ENCODE measurements at places on chromosomes 13 and 19. TPM values are rescaled to one million over a fixed set of nuclear protein-coding genes. Genes with fewer than 3 reads are reported as not detected.

NEK3 gene
- 11.7 TPM for total RNA-seq

GRCh38 chr13:113557013-113557412 lies 27.5 kb upstream of the TFDP1 start:
- H3K27me3 ChIP-seq: no peaks in the 10 kb centered on the region
- H3K36me3 ChIP-seq: no peaks in the 10 kb centered on the region
- no peak overlapping the region for H3K27ac ChIP-seq
- no peak overlapping the region for H3K4me3 ChIP-seq
- no peak for DNase-seq

- no peak for DNase-seq
- H3K4me1 ChIP-seq: no peaks in the 10 kb centered on the region
- no peak overlapping the region for H3K27ac ChIP-seq
- H3K27me3 ChIP-seq: no peaks in the 10 kb centered on the region
Observed at GRCh38 chr19:6489278-6490061, 7.9 kb upstream of the DENND1C start.

- H3K27me3 ChIP-seq: no peaks in the 10 kb centered on the region
- H3K4me3 ChIP-seq: no peak overlapping the region
- H3K36me3 ChIP-seq: no peaks in the 10 kb centered on the region
- no peaks in the 10 kb centered on the region for H3K4me1 ChIP-seq
Observed at GRCh38 chr13:42615691-42616090, 41.7 kb downstream of the TNFSF11 start.

DNA sequence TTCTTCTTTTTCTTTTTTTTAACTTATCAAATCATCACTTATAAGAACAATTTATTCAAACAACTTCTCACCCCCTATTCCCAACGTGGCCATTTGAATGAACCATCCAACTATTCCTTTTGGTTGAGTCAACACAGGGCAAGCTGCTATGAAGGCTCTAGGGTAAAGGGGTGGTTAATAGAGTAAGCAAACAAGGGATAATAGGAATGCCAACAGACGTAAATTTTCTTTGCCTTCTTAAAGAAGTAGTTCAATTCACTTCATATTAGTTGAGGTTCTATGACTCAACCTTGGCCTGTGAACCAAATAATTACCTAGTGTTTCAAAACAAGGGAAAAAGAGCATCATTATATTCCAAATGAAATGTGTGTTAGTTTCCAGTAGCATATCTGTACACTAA lies 1383.8 kb upstream of the SLC10A2 start:
- no peak overlapping the region for H3K27ac ChIP-seq
- no peak for DNase-seq
- no peaks in the 10 kb centered on the region for H3K27me3 ChIP-seq
- H3K36me3 ChIP-seq: no peaks in the 10 kb centered on the region
- H3K4me1 ChIP-seq: no peaks in the 10 kb centered on the region

DNA sequence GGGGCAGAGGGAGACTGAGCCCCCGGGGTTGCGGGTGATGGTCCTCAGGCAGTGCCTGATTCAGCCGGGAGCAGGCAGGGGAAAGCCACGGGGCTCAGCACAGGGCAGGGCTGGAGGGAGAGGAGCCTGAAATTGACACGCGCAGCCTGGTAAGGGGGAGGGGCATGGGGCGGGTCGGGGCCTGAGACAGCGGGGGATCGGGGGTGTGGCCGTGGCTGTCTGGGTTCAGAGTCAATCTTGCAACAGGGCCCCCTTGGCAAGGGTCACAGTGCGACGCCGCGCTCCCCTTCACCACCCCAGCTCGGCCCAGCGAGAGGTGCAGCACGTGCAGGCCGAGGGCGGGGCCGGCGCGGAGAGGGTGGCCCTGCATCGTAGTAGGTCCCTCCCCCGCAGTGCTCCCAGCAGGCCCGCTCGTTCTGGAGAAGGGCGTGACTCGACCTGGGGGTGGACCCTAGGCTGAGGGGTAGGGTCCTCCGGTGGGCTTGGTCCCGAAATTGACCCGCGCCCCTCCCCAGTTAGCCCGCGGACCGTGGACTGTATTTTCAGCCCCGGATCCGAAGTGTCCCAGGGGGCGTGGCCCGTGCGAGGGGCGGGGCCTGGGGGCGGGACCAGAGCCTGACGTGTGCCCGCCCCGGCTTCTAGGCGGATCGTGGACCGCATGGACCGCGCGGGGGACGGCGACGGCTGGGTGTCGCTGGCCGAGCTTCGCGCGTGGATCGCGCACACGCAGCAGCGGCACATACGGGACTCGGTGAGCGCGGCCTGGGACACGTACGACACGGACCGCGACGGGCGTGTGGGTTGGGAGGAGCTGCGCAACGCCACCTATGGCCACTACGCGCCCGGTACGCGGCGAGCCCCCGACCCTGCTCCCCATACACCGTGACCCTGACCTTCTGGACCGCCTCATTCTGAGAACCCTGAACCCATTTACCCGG lies 6.0 kb downstream of the RCN3 start:
- peaks cover 9% of the 10 kb centered on the region for H3K4me1 ChIP-seq
- H3K36me3 ChIP-seq: no peaks in the 10 kb centered on the region
- H3K27ac ChIP-seq: peak overlapping the region; percentile 12
- no peaks in the 10 kb centered on the region for H3K27me3 ChIP-seq

GRCh38 chr19:47124937-47125668 lies 5.5 kb upstream of the SAE1 start:
- H3K36me3 ChIP-seq: no peaks in the 10 kb centered on the region
- no peak overlapping the region for H3K27ac ChIP-seq
- no peaks in the 10 kb centered on the region for H3K4me1 ChIP-seq
- H3K4me3 ChIP-seq: no peak overlapping the region

DNA sequence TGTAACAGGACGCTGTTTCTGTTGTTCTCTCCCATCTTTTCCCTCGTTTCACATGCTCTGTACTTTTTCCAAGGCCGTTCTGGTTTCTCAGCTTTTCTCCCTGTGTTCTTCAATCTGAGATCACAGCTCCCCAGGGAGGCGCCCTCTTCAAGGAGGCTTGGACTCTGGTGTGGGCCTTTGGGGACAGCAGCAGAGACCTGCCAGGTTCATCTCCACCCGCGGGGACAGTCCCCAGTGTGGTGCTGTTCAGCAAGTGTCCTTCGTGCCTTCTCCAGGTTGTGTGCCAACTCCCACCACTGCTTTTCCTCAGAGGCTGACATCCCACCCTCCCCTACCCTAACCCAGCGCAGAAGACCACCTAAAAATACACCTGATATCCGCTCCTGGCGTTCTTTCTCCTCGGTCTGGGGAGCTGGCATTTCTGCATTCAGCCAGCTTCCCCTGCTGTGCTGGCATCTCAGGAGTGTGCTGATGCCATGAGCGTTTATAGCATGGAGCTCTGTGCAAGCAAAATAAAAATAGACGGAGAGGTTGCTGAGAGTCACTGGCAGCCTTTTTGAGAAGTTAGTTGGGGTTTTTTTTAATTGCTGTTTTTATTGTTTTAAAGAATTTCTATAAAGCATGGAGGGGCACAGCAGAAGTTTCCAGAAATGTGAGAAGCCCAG lies 149.4 kb downstream of the STK24 start:
- DNase-seq: no peak
- H3K36me3 ChIP-seq: no peaks in the 10 kb centered on the region
- H3K27me3 ChIP-seq: no peaks in the 10 kb centered on the region
- no peak overlapping the region for H3K27ac ChIP-seq
- H3K4me1 ChIP-seq: no peaks in the 10 kb centered on the region

GRCh38 chr19:37914908-37915307 lies 7.9 kb downstream of the SIPA1L3 start:
- no peak overlapping the region for H3K4me3 ChIP-seq
- H3K27ac ChIP-seq: no peak overlapping the region
- DNase-seq: no peak
- no peaks in the 10 kb centered on the region for H3K4me1 ChIP-seq
- no peaks in the 10 kb centered on the region for H3K27me3 ChIP-seq

- no peak for DNase-seq
- no peaks in the 10 kb centered on the region for H3K27me3 ChIP-seq
- no peaks in the 10 kb centered on the region for H3K36me3 ChIP-seq
- H3K4me1 ChIP-seq: peaks cover 11% of the 10 kb centered on the region
Observed at GRCh38 chr19:39152066-39152465, 26.5 kb downstream of the PAK4 start.

DNA sequence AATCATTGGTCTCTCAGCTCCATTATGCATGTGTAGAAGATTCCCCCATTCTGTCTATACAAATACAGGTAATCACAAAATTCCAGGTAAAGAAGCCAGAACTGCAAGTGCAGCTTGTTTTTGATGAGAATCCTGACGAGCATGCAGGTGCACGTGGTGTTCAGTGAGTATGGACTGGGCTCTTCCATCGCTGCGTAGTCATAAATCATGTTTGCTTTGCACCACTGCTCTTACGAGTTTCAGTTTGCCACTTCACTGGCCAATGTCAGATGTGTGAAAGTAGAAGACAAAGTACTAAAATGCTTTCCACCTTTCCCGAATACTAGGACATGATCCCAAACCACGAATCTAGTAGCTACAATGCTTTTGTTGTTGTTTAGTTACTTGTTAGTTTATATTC lies 390.7 kb downstream of the LIG4 start:
- H3K4me1 ChIP-seq: no peaks in the 10 kb centered on the region
- no peak for DNase-seq
- H3K27me3 ChIP-seq: no peaks in the 10 kb centered on the region
- no peak overlapping the region for H3K27ac ChIP-seq
- no peak overlapping the region for H3K4me3 ChIP-seq
- H3K36me3 ChIP-seq: no peaks in the 10 kb centered on the region

SH2D3A gene
- 18.3 TPM for total RNA-seq

DNA sequence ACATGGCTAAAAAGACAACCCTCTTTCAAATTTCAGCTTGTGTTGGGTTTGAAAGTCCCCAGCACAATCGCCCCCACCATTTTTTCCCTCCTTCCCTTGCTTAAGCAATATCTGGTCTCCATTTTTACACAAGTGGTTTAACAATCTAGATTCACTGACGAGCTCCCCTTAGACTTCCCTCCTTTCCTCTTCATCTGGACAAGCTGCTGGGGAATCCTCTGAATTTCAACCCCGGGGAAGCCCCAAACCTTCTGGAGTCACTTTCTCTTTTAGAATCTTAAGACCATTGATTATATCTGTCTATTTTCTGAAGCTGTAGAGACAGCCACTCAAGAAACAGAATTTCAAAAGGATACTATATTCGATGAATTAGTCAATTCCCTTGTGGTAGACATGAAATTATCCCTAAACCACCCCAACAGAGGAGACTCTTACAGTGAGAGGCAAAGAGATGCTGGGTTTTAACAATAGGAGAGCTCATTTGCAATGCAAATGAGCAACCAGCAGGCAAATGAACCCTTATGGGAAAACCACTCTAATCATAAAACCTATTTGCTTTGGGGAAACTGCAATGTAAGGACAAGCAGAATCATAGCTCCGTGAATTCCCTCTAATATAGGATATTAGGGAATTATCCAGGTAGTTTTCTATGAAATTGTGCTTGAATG lies 78.9 kb downstream of the TEX26 start:
- DNase-seq: no peak
- no peak overlapping the region for H3K27ac ChIP-seq
- H3K4me1 ChIP-seq: no peaks in the 10 kb centered on the region
- no peak overlapping the region for H3K4me3 ChIP-seq

DNA sequence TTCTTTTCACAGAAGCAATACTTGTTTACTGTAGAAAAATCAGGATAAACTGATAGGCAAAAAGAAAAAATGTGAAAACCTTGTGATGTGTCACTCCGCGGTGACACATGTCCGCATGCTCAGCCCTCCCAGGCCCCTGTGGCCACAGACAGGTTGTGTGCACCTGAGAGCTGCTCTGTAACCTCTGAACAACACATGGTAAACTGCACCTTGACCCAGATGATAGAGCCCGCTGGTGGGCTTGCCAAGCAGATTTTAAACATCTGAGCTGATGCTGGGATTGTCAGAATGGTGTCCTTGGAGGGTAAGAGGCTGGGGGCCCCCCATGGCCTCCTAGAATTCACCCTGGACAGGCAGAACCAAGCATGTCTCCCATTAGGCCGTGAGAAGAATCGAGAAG lies 33.8 kb downstream of the DHRS12 start:
- no peaks in the 10 kb centered on the region for H3K36me3 ChIP-seq
- H3K4me3 ChIP-seq: no peak overlapping the region
- H3K27ac ChIP-seq: peak overlapping the region; percentile 67
- no peaks in the 10 kb centered on the region for H3K27me3 ChIP-seq
- DNase-seq: no peak

GPR12 gene
- not detected for total RNA-seq

F10 gene
- 13.8 TPM for total RNA-seq

GRCh38 chr13:51328488-51328887 lies 11.0 kb upstream of the SERPINE3 start:
- H3K27ac ChIP-seq: no peak overlapping the region
- H3K27me3 ChIP-seq: no peaks in the 10 kb centered on the region
- no peaks in the 10 kb centered on the region for H3K36me3 ChIP-seq
- H3K4me3 ChIP-seq: no peak overlapping the region
- no peak for DNase-seq

- H3K27ac ChIP-seq: no peak overlapping the region
- no peaks in the 10 kb centered on the region for H3K36me3 ChIP-seq
- no peaks in the 10 kb centered on the region for H3K4me1 ChIP-seq
- no peaks in the 10 kb centered on the region for H3K27me3 ChIP-seq
- no peak overlapping the region for H3K4me3 ChIP-seq
Observed at GRCh38 chr13:48131533-48131932, 36.6 kb upstream of the MED4 start.

FAM83E gene
- 1.4 TPM for total RNA-seq

- no peaks in the 10 kb centered on the region for H3K36me3 ChIP-seq
- H3K27me3 ChIP-seq: no peaks in the 10 kb centered on the region
- DNase-seq: no peak
- H3K4me1 ChIP-seq: peaks cover 8% of the 10 kb centered on the region
- peak overlapping the region; percentile 85 for H3K4me3 ChIP-seq
- H3K27ac ChIP-seq: no peak overlapping the region
Observed at GRCh38 chr19:58229255-58229639, 533 bp downstream of the ZNF544 start.

- H3K27me3 ChIP-seq: no peaks in the 10 kb centered on the region
- H3K27ac ChIP-seq: no peak overlapping the region
- H3K4me3 ChIP-seq: peak overlapping the region; percentile 48
- DNase-seq: peak; percentile 68
- H3K36me3 ChIP-seq: no peaks in the 10 kb centered on the region
- H3K4me1 ChIP-seq: peaks cover 25% of the 10 kb centered on the region
Observed at GRCh38 chr19:795691-796581, 1.3 kb upstream of the PTBP1 start.

DNA sequence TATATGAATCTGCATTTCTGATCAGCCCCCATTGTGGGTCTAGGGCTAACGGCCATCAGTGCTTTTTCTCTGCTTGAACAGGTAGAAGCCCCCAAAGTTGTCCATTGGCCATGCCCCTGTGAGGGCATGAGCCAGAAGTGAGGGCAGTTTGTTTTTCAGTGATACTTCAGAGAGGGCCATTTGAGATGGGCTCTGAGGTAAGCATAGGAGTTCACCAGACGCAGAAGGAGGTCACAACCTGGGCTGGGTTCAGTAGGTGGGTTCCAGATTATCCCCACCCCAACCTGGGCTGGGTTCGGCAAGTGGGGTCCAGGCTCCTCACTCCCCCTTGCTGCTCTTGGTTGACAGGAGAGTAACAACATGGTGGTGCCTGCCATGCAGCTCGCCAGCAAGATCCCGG lies 33.4 kb downstream of the MAU2 start:
- H3K27ac ChIP-seq: no peak overlapping the region
- DNase-seq: no peak
- no peak overlapping the region for H3K4me3 ChIP-seq
- no peaks in the 10 kb centered on the region for H3K36me3 ChIP-seq
- no peaks in the 10 kb centered on the region for H3K4me1 ChIP-seq
- H3K27me3 ChIP-seq: no peaks in the 10 kb centered on the region

MRPL54 gene
- total RNA-seq: 55.4 TPM

- no peaks in the 10 kb centered on the region for H3K27me3 ChIP-seq
- no peaks in the 10 kb centered on the region for H3K4me1 ChIP-seq
- H3K36me3 ChIP-seq: no peaks in the 10 kb centered on the region
- no peak overlapping the region for H3K27ac ChIP-seq
Observed at GRCh38 chr13:82962397-82962796, 919.9 kb downstream of the SLITRK1 start.
